ENCODE measurements at places on chromosomes 11 and 22.
A peak's percentile ranks its signal among the peaks of the same experiment; 100 is the strongest.

GRCh38 chr22:40247976-40248375, 70.3 kb downstream of the TNRC6B start:
- peak; percentile 74 for DNase-seq

DNA sequence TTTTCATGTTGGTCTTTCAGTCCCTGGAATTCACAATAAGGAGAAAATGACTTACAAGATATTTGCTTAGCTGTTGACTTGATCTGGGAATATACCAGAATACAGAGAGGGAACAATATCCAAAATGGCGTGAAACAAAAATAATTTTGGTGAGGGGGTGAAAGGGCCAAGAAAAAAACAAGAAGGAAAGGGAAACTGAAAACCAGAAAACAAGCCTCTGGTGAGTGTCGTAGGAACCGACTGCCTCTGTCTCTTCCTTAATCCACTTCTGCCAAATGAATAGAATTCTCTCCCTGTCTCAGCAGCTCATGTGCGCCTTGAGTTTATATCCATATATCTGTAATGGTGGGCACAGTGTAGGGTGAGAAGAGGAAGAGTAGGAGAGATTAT, 367.6 kb downstream of the ETS1 start:
- DNase-seq = no peak

DNA sequence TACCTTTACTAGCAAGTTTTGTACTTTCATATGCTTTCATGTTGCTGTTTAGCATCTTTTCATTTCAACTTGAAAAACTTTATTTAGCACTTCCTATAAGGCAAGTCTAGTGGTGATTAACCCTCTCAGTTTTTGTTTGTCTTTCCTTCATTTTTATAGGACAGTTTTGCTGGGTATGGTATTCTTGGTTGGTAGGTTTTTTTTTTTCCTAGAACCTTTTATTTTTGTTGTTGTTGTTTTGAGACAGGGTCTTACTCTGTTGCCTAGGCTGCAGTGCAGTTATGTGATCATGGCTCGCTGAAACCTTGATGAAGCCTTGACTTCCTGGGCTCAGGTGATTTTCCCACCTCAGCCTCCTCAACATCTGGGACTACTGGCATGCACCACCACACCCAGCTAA, 29.9 kb upstream of the SLC5A1 start:
- no peak for DNase-seq

DNA sequence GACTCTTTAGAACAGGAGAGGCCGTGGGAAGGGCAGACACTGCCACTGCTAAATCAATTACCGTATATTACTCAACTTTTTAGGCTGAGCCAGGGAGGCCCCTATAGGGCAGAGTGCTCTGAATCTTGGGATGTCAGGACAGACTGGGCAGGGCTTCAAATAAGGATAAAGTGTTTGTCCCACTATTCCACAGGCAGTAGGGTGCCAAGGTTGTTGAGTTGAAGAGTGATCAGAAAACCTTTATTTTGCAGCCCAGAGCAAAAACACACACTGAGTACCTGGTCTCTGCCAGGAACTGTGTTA, 1.6 kb upstream of the B4GAT1 start:
- DNase-seq = no peak

- no peak for DNase-seq
Observed at GRCh38 chr11:32273931-32274330, 161.4 kb downstream of the WT1 start.

DNA sequence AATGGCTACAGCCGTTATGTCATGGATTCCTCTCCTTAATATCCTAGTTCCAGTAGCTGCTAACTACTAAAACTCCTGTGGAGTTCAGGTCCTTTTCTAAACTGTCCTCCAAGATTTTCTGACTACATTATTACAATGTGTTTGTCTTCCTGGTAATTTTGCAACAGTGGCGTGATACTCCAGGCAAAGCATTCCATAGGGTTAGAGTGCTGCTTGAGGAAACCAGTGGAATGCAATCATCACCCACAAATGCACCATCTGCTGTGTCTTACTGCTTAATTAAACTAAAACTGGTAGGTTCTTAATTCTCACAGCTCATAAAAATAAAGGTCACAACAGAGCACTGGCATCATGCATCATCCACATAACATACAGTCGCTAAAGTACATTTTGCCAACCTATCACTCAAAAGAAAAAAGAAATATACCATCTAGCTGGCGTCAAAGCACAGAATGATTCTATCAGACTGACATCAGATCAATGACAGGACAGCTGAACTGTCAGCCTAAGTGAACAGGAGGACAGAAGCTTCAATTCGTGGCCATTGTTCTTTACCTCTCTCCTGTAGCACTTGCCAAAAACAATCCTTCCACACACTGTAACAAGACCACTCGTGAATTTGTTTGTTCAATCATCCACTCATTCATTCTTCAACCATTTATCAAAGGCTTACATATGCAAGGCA, 182.5 kb downstream of the CADM1 start:
- DNase-seq = no peak

- peak; percentile 2 for DNase-seq
Observed at GRCh38 chr22:43867839-43868635, 5.7 kb upstream of the SULT4A1 start.

- DNase-seq = no peak
Observed at GRCh38 chr11:107713009-107713408, 1.2 kb upstream of the SLN start.

DNA sequence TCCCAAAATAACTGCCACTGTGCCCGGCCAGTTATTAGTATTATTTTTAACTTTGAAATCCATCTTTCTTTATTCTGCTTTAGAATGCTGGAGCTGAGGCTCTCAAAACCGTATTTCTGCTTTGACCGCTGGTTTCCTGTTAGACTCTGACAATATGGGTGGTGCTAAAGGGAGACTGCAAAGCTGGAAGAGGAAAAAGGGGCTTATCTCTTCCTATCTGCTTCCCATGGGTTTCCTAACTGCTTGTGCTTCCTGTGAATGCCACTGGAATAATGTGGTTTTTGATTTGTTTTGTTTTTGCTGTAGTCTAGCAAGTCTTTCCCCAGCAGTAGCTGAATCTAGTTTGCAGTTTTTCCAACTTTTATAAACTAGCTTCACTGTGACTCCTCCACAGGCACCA, 43.6 kb downstream of the XRRA1 start:
- no peak for DNase-seq

- no peak for DNase-seq
Observed at GRCh38 chr11:126419801-126420697, 64.6 kb downstream of the ST3GAL4 start.

DNA sequence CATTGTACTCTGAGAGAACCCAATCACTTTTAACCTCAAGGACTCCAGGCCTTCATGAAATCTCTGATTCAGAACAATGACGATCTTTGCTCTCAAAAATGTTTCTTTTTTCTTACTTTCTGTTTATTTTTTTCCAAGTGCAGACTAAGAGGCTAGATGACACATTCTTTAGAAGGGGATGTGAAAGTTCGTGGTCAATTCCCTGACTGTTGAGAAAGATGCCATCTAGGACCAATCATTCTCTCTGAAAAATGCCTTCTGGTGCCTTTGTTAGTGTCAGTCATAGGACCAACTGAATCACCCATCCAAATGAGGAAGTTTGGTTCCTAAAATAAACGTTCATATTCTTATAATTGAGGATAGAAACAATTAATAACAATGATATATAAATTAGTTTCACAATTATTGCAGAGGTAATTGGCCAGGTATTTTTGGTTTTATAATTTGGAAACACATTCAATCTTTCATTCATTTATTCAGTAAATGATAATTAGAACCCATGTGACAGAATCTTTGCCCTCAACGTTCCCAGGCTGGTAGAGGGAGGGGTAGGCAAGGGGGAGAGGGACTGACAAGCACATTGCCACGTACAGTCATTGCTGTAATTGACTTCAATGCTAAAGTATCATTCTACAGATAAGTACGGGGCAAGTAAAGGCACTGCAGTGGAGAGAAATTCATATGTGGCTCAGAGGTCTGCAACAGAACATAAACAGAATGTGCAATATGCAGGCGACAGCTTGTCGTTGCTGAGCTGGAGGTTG, 333.4 kb upstream of the MPPED2 start:
- DNase-seq = peak; percentile 6

DNA sequence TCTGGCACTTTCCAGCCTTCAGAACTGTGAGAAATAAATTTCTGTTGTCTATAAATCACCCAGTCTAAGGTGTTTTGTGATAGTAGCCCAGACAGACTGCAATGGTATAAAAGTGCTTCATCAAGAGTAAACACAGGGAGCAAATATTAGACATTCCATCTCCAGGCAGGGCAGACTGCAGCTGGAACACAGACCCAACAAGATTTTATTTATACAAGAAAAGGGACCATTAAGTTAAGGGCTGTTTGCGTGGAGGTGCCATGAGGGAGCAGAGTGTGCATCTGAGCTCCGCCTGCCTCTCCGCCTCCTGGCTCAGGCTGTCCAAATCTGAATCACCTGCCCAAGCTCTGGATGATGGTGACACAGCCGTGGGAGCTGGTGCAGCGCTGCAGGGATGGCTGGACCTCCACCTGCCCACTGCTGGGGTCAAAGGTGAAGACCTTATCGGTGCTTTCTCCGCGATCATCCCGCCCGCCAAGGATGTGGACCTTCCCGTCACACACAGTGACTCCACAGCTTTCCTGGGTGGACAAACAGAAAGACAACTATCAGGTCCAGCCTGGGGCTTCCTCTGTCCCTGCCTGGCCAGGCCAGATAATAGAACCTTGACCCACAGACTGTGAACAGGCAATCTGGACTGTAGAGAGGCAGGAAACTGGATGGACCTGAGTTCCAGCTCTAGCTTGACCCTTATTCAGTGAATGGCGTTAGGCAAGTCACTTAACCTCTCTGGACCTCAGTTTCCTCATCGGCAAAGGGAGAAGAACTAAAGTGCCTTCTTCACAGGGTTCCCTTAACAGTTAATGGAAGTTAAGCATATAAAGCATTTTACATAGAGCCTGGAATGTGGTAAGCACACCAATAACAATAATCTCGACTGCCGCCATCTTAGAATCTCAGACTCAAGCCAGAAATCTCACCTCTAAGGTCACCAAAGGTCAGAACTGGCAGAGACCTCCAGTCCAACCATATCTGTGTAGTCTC, 10.5 kb downstream of the KLHL35 start:
- no peak for DNase-seq

DNA sequence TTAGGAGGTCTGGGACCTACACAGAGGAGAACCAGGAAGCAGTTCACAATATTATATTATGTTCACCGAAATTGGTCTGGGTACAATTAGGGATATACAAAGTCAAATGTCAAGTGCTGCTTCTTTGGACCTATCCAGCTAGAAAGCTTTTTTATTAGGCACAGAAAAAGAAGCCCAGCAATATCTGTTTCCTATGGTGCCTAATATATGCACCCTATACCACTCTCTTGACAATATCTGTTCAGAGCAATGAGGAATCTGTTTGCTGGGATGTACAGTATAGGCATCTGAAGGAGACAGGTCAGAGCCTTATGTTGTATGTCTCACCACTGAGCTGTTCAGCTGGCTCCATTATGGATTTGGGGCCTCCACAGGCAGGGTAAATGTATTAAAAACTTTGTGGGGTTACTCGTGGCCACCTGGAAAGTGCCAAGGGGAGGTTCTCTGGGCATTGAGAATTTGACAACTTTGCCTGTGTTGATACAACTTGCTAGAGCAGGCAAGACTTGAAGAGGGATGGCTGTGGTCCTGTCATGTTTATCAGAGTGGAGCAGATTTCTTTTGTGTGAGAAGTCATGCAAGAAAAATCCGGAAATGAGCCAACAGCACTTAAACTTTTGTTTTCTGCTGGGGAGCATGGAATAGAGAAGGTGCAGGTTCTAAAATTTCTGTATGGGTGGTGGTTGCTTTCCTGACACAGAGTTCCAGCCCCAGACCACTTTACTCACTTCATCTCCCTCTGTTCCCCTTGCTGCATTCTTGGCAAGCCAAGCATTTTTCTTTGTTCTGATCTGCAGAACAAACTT, 10.1 kb downstream of the STIM1 start:
- DNase-seq = no peak

- DNase-seq = no peak
Observed at GRCh38 chr22:50268655-50269113, 1.5 kb downstream of the MAPK11 start.

- DNase-seq = no peak
Observed at GRCh38 chr11:63997801-63998337, 11.6 kb downstream of the OTUB1 start.

DNA sequence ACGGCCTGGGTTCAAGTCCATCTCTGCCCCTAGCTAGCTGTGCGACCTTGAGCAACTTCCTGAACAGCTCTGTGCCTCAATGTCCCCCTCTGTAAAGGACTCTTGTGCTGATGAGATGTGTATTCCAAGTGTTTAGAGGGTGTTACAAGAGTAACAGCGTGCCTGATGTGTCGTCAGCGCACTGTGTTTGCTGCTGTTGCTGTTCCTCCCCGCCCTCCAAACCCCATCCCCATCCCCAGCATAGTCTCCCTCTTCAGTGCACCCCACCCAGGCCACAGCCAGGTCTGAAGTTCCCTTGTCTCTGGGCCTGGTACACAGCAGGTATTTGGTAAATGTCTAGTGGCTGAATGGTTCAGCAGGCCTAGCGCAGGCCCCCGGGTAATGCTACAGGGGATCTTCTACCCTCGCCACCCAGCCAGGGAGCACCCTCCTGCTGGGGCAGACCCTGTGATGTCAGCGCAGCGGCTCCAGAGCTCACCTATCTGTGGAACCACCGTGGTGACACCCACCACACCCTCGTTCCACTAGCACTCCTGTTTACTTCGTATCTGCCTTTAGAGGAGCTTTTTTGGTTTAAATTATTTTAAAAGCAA, 10.3 kb downstream of the CBX7 start:
- no peak for DNase-seq

- no peak for DNase-seq
Observed at GRCh38 chr11:6992457-6993417, 27.4 kb downstream of the ZNF214 start.

GRCh38 chr11:126927623-126928022, 72.9 kb downstream of the KIRREL3 start:
- DNase-seq = no peak

GRCh38 chr22:37985050-37985585, 763 bp upstream of the SOX10 start:
- DNase-seq = no peak

GRCh38 chr11:95247127-95247684, 16.2 kb upstream of the SESN3 start:
- DNase-seq = no peak

GRCh38 chr11:84871116-84871515, 756.0 kb downstream of the DLG2 start:
- DNase-seq = no peak

- DNase-seq = no peak
Observed at GRCh38 chr22:41842996-41843970, 10.4 kb downstream of the SREBF2 start.

GRCh38 chr22:32695451-32695891, 106.0 kb upstream of the TIMP3 start:
- DNase-seq = no peak

- DNase-seq = no peak
Observed at GRCh38 chr11:119100994-119101758, 477 bp downstream of the DPAGT1 start.
